ENCODE measurements at places on chromosomes 4 and X. TPM values are rescaled to one million over a fixed set of nuclear protein-coding genes. Genes with fewer than 3 reads are reported as not detected.
A peak's percentile ranks its signal among the peaks of the same experiment; 100 is the strongest.

Gene TNIP3
- not detected for total RNA-seq

Gene CDX4
- not detected for total RNA-seq

Gene NEXMIF
- total RNA-seq: not detected

Gene F8
- total RNA-seq: 5.2 TPM

Gene MBNL3
- 1.0 TPM for total RNA-seq

Gene PFKFB1
- not detected for total RNA-seq

Gene SGCB
- total RNA-seq: 8.6 TPM

DNA sequence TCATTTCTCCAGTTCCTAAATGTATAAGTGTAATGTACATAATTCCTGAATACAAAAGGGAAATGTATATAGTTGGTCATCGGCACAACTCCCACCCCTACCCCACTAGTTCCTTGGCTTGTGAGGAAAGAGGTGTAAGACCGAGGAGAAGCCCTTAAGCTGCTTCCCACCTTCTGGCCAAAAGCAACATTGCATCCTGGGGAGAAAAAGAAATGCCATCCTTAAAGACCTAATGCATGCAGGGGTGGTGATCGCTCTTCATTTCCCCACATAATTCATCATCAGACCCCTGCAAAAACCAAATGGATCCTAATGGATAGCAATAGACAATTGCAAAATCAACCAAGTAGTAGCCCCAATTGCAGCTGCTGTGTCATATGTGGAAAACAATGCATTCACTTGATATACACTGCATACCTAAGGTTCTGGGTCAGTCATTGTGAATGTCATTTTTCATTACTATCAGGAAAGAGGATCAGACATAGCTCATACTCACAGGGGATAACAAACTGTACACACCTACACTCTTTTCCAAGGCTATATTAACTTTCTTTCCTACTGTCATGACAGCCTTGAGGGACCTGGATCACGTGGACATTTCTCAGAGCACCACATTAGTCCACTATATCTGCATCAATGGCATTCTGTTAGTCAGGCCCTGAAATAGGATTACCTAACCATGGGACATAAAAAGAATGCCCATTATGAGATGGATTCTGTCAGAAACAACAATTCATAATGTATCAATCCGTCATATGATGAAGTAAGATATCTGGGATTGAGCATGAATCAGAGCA is 31.7 kb upstream of the NFXL1 start:
- no peak for DNase-seq

DNA sequence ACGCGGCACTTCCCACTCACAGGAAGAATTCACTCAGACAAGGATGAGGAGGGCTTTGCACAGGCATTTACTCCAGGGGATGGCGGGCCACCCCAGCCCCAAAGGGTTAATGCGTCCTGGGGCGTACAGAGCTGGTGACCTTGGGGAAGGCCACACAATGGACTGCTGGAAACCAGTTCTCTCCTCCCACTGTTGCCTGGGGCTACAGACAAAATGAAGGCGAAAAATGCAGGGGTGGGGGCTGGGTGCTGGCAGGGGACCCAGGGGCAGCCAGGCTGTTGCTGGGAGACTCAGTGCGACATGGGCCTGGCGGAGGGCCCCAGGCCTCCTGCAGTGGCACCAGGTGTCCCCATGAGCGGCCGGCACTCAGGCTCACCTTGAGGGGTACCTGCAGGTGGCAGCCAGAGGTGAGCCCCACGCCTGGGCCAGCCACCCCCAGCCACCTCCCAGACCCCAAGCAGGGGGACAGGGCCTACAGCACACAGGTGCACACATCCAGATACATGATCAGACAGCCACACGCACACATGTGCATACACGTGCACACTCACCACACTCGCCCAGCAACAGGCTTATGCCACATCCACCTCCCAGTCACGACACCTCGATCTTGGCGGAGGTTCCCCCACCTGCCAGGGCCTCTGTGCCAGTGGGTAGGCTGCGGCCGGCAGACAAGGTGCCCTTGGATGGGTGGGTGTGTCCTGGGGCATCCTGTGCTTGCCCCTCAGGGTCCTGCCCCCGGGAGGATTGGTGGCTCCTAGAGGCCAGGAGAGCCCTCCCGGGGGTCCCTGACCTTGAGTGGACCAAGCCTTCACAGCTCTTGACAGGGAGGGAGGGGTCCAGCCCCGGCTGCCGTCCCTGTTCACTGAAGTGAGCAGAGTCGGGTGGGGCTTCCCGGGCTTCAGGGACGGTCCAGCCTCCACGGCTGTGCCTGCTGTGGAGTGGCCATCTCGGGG is 13.1 kb downstream of the NAT8L start:
- DNase-seq: no peak

- DNase-seq: no peak
These were observed 19.8 kb downstream of the RXFP1 start for GRCh38 chr4:158541506-158541905.

GRCh38 chr4:82513382-82513781 is 48.4 kb downstream of the TMEM150C start:
- DNase-seq: no peak

DNA sequence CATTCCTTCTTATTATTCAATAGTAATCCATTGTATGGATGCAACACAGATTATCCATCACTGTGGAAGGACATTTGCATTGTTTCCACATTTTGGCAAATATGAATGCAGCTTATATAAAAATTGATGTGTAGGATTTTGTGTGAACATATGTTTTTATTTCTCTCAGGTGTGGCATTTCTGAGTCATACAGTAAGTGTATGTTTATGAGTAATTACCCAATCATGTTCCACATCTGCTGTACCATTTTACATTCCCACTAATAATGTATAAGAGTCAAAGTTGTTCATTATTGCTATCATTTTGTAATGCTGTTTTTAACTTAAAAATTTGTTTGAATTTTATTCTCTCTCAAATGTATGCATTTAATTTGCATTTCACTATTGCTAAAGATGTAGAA is 25.5 kb downstream of the MAGEA4 start:
- DNase-seq: no peak

DNA sequence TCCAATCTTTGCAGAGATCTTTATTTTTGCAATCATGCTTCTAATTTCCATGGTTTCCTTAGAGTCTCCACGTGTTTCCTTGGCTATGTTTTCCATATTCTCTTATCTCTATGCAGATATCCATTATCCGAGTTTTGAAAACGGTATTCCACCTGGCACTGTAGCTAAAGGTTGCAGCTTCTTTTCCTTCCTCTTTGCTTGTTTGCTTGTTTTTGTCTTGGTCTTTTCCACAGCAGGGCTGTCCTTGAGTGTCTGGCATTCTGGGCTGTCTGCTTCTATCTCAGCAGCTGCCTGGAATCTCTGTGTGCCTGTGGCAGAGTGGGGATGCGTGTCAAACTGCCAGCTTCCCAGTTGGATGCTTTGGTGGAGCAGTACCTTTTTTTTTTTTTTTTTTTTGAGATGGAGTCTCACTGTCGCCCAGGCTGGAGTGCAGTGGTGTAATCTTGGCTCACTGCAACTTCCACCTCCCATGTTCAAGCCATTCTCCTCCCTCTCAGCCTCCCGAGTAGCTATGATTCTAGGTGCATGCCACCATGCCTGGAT is 46.9 kb downstream of the WFS1 start:
- DNase-seq: no peak

DNA sequence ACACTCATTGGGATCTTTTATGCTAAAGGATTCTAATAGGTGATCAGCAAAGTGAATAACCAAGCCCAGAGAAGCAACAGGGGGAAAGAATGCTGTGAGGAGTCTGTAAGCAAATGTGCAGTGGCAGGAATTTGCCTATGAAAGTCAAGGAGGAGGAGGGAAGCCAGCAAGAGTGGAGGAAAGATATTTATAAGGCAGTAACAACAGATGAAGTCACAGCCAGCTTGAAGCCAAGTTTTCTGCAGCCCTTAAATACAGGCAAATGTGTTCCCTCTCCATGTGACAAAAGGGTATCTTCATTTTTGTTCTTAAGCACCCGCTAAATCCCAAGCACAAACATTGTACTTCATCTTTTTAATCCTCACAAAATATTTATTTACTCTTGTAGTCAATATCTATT is 275.0 kb upstream of the CLNK start:
- no peak for DNase-seq

- peak; percentile 50 for DNase-seq
These were observed 91.2 kb upstream of the C1QTNF7 start for GRCh38 chr4:15336410-15337167.

DNA sequence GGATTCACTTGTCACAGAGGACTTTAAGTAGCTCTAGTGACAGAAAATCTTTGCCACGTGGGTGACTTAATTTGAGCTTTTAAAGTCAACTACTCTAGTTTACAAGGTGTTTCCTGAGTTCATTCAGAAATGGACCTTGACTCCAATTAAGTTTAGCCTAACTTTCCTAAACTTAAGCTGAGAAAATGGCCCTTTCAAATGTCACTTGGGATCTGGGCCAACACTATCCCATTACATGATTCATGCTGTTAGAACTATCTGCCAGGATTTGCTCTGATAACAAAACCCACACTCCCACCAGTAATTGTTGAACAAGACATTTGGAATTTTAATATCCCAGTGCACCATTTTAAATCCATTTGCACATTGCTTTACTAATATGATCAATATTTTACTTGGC is 40.8 kb downstream of the C4orf46 start:
- DNase-seq: no peak

DNA sequence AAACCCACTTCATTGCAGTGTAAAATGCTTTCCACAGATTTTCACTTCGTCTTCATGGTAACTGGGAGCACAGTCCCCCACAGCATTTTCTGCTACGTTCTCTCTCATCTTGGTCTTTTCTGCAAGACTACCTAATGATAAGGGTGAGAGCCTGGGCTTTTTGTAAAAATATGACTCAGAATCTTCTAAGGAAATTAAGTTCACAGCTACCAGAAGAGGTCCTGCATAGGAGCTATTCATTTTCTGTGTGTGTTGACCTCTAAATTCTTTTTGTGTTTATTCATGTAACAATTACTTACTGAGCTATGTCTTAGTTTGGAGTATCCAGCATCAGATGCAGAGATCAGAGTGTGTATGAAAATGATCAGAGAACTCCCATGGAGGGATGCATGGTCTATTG is 192.2 kb downstream of the CPEB2 start:
- no peak for DNase-seq

- DNase-seq: no peak
These were observed 43.1 kb upstream of the LAMP2 start for GRCh38 chrX:120512222-120512621.

- DNase-seq: no peak
These were observed 21.1 kb upstream of the PAPSS1 start for GRCh38 chr4:107740950-107741701.

- peak; percentile 54 for DNase-seq
These were observed 136.6 kb downstream of the ARSF start for GRCh38 chrX:3177851-3178250.

DNA sequence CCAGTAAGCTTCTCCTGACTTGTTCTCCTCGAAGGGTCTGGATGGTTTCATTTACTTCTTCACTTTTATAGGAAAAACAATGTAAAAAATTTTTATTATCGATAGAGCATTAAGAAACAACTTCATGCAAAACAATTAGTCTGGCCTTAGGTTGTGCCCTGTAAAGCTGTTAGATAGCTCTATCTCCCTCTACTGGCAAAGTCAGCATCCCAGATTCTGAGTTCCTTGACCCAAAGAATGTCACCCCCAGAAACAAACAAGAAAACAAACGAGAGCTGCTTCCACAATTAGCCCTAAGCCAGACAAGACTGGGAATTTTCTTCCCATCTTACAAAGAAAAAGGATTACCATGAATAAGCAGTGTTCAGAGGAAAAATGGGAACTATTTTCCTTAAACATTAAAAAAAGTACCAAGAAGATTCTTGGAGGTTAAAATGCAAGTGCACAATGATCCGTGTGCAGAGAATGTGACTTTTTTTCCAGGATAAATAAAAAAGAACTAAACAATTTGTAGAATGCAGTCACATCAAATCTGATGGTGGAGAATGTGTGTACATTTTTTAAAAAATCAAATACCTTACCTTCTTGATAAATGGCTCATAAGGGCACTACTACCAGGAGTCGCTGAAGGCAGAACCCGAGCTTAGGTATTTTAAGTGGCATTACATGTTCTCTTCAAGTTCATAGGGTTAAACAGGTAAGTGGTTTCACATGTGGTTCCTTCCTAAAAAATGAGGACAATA is 293.2 kb downstream of the FBXO8 start:
- no peak for DNase-seq

- DNase-seq: no peak
These were observed 478.9 kb downstream of the KCNIP4 start for GRCh38 chr4:21469438-21470300.

GRCh38 chr4:126758493-126758892 is 874.3 kb upstream of the INTU start:
- no peak for DNase-seq

DNA sequence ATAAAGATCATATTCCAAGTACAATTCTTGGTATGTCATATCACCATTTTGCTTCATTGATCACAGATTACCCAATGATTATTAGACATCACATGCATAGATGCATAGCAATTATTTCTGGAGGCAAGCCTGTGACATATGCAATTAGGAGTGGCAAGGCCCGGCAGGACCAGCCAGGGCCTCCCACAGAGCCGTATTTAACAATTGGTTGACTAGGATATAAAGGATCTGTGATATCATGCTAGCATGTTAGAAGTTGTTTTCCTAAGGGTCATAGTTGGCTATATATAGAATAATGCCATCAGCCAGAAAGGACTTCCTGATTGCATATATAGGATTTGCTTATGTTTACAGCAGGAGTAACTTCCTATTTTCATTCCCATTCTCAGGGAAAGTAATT is 103.5 kb upstream of the OTUD4 start:
- DNase-seq: no peak

- DNase-seq: no peak
These were observed 18.3 kb upstream of the H2AZ1 start for GRCh38 chr4:99968330-99968729.

DNA sequence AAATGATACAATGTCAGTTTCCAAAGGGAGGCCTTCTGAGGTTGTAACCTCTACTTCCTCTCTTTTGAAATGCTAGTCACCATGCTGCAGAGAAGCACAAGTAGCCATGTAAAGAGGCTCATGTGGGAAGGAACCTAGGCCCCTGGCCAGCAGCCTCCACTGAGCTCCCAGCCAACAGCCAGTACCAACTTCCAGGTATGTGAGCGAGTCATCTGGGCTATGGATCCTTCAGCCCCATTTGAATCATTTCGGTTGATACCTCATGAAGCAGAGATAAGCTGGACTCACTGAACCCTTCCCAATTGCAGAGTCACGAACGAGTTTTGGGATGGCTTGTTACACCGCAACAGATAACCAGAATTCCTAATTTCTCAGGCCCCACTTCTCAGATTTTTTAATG is 187.0 kb upstream of the LDB2 start:
- no peak for DNase-seq

DNA sequence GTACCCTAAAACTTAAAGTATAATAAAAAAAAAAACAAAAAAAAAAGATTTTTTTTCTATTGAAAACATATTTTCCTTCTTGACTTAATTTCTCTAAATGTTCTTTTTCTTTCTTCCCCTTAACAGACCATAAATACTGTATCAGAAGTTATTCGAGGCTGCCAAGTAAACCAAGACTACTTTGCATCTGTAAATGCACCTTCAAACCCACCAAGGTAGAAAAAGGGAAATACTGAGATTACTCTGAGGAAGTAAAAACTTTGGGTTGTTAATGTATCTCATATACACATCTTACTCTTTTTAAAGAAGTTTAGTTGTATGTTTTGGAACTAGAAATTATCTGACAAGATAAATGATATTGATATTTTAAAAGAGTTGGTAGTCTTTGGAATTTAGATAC is 65.6 kb downstream of the USO1 start:
- no peak for DNase-seq

Measured in Caki2 (cell line).